Coronary artery (tissue), 2 donors: ENCODE measurements at places on chromosomes 3 and 15.

GRCh38 chr3:107962946-107963345 lies 127.9 kb downstream of the CD47 start:
- no peak for DNase-seq

DNA sequence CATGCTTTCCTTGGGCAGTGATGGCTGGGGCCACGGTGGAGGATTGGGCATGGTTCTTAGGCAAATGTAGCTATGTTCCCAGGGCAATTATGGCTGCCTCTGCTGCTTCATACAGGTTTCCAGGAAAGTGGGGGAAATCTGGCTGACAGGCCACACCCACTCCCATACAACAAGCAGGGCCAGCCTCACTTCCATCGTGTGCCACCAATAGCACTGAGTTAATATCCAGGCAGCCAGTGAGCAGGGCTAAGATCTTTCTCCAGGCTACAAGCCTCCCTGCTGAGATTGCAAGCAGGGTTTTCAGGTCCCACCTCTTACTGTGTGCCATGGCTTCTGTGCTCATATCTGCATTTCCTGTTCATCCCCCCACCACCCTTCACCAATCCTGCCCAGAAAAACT lies 1291.9 kb downstream of the SI start:
- no peak for DNase-seq

DNA sequence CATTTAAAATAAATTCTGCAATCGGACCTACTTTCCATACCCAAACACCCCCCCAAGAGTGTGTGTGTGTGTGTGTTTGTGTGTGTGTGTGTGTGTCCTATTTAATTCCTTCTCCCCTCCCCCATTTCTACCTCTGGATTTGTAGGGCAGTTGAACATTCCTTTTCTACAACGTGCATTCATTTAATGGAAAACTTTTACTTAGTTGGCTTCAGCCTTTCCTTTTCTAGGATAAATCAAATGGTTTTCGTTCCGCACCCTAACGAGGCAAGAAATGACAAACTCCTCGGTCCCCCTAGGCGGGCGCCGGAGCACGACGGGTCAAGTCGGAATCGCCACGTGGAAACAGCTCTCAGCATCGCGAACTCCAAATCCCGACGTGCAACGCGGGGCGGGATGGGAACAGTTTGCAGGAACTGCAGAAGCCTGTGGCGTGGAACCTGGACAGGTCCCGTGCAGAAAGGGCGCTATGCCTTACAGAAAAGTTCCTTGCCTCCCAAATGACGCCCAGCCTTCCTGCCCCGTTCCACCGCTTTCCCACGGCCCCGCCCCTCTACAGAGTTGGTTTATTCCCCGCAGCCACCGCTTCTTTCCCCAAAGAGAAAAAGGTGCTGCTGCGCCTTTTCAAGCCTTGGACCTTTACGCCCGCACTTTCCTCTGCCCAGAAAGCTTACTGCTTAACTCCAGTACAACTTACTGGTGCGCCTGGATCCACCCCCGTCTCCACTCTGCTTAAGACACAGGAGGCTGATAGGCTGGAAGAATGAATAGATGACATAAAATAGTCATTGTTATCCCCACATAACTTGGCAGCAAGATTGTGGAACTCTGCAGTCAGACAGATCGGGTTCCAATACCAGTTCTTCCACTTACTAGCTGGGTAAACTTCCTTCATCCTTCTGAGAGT lies 1.1 kb upstream of the EIF2B5 start:
- DNase-seq: peak; percentile 89

GRCh38 chr3:190024912-190025311 lies 95.8 kb downstream of the P3H2 start:
- DNase-seq: no peak

DNA sequence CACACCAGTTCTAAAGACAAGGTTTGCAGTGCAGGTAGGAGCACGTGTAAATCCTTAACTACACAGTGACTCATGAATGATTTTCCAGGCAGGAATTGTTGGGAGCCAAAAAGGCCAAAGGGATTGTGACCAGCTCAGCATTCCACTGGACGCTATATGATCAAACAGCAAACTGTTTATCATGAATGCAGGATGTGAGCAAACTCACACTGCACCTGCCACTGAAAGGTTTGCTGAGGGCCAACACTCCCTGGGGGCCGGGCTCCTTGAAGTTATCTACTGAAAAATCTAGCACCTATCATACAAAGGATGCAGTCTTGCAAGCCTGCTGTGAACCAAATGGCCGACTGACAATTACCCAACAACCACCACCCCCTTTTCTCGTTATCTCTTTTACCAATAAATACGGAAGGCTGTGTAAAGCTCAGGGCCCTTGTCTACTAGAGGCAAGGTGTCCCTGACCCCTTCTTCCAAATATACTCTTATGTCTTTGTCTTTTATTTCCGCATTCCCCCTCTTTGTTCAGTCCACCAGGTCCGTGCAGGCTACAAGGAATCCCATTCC lies 11.5 kb upstream of the DNASE1L3 start:
- DNase-seq: peak; percentile 26
